Epithelial cell of proximal tubule (primary cell): ENCODE measurements at places on chromosomes 3 and 15. TPM values are rescaled to one million over a fixed set of nuclear protein-coding genes. Genes with fewer than 3 reads are reported as not detected.

CTXN2 gene
- not detected in 2 replicates for total RNA-seq

STT3B gene
- total RNA-seq = 92.8 and 105 TPM in 2 replicates

GRCh38 chr15:66253418-66254088, at the start of gene MEGF11:
MEGF11 (minus strand) TSS chr15:66253750; CDS start chr15:66128403, 125,347 bp downstream.
- no peak for DNase-seq

ROPN1B gene
- total RNA-seq = not detected in 2 replicates

GRCh38 chr15:73884159-73884558, 10.8 kb downstream of the TBC1D21 start:
- DNase-seq = no peak

GRCh38 chr15:69476704-69477473, 24.3 kb downstream of the RPLP1 start:
- DNase-seq = no peak

DNA sequence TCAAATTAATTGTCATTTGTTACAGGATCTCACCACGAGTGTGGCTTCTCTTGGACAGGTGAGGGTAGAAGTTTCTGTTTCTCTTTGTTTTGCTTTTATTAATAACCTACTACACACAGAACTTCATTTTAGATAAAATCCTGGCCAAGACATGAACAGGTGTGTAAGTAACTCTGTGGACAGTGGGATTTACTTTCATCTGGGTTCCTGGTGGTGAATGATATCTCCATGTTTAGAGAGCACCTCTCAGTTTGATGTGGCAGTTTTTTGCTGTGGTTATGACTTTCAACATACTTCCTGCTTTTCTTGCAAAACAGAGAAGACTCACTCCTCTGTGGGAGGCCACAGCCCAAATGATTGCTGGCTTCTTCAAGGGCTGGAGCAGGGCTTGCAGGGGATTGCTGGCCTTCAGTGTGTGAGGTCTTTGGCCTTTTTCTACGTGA, 71.1 kb upstream of the XCR1 start:
- no peak for DNase-seq

DNA sequence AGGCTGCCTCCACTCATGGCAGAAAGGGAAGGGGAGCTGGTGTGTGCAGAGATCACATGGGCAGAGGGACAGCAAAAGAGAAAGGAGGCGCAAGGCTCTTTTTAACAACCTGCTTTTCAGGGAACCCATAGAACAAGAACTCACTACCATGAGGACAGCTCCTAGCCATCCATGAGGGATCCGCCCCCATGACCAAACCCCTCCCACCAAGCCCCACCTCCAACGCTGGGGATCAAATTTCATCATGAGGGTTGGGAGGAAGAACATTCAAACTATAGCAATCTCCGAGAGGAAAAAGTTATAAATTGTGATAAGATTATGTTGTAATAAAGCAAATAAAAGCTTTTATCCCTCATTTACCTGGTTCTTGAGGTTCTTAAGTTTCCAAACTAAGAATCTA, 84.7 kb upstream of the LMCD1 start:
- no peak for DNase-seq

DNA sequence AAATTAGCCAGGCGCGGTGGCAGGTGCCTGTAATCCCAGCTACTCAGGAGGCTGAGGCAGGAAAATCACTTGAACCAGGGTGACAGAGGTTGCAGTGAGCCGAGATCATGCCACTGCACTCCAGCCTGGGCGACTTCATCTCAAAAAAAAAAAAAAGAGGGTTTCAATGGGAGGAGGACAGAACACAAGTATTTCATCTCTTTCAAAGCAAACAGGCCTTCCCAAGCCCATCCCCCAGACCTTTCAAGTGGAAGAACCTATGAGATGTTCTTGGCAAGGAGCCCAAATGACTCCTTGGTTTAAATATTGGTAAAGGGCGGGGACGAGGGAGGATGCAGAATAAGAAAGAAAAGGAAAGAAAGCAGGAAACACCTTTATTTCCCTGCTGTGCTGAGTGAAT, 62.2 kb upstream of the MCF2L2 start:
- no peak for DNase-seq

GRCh38 chr3:80705290-80705689, 937.5 kb upstream of the ROBO1 start:
- DNase-seq = no peak

CCR9 gene
- total RNA-seq = 0.17 TPM in 1 of 2 replicates, not detected in the other

GRCh38 chr15:29059871-29060640, 174.3 kb downstream of the APBA2 start:
- DNase-seq = no peak

DNA sequence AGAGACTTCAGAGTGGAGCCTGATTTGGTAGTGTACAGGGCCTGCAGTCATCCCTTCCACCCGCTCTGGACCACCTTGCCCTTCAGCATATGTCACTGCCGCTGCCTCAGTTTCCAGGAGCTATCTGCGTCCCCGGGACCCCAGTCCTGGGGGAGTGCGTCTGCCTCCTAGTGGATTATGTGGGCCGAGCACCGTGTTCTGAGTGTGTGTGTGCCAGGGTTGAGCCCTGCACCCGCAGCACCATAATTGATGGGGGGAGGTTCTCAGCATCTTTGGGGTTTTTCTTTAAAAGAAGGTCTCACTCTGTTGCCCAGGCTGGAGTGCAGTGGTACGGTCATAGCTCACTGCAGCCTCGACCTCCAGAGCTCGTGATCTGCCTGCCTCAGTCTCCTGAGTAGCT, 33.6 kb downstream of the CD276 start:
- no peak for DNase-seq

DNA sequence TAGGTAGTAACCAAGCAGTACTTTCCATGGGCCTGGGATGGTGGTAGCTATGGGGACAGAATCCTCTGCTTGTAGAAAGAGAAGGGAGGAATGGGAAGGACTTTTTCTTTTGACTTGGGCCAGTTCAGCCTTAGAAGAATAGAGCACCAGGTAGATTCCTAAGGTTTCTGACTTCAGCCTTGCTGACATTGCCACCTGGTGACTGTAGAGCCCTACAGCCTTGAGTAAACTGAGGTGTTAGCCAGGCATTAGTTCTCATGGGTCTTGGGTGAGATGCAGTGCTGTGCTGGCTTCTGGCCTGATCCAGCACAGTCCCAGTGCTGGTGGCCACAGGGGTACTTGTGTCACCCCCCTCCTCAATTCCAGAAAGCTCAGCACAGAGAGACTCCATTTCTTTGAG, 171.1 kb downstream of the ZBBX start:
- DNase-seq = no peak

DNA sequence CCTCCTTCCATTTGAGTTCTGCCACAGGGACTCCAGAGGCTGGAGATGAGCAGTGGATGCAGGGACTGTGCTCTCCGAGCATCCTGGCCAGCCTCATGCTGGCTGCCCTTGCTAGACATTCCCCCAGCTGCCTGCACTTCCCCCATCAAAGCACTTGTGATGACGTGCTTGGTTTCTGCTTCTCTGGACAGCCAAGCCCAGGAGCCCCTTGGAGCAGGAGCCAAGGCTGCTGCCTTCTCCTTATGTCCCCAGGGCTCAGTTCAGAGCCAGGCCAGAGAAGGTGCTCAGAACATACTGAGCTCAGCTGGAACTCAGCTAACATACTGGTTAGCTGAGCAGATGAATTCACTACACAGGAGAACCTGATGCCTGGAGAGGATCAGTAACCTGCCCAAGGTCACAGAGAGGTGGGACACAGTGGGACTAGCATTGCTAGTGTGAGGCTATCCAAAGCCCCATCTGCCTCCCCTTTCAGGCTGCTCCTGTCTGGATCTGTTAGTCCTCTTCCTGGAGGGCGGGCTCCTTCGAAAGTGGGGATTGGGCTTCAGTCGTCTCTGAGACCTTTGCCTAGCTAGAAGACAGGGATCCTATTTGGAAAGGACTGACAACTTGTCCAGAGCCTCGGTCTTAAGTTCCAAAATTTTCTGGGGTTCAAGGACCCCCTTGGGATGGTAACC, 4.3 kb downstream of the PCBP4 start:
- no peak for DNase-seq
